Retina (tissue), 1 donor: ENCODE measurements at places on chromosomes 16 and 17.

DNA sequence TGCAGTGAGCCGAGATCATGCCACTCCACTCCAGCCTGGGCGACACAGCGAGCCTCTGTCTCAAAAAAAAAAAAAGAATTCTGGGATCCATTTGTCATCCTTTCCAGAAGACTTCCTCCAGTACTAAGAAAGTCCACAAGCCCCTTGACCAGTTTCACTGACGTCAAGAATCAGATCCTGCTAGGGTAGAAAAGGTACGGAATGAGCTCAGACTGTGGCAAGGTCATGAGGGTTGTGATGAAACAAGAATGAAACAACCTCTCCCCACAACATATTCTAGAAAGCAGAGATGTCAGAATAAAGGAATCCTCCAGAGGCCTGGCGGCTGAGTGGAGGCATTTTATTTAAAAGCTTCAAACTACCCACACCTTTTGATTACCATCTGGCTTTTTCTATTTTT is 29.9 kb downstream of the TRAF4 start:
- no peak for DNase-seq

GRCh38 chr16:50308237-50308965 is 42.0 kb downstream of the ADCY7 start:
- DNase-seq = no peak

DNA sequence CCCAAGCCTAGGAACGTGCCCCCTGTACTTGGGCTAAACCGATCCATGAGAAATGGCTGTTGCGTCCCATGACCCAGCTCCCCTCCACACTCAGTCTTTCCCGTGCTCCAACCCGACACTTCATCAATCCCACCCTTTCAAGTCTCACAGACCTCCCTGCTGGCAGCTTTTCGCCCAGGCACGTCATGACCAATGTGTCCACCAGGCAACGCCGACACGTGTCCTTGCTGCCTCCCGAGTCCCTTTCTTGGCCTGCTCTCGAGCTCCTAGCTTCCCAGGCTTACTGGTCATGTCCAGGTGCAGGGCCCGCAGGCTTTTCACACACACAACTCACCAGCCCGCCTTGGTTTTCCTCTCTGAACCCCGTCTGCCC is 12.2 kb downstream of the MNT start:
- peak; percentile 53 for DNase-seq

DNA sequence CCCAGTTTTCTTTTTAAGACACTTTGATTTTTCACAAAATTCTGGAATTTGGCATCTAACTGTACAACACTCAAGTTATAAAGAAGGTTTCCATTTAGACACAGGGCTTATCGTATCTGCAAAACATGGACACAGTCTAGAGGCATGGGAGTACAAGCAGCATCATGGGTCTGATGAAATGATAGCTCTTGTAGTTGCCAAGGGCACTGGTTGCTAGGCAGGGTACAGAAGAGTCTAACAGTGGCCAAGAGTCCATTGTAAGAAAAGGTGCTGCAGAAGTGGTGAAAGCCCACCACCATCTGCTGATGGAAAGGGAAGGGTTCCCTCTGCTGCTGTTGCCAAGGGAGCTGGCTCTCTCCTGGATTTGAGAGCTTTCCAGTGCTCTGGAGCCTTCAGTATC is 20.8 kb downstream of the MYOCD start:
- DNase-seq = no peak

DNA sequence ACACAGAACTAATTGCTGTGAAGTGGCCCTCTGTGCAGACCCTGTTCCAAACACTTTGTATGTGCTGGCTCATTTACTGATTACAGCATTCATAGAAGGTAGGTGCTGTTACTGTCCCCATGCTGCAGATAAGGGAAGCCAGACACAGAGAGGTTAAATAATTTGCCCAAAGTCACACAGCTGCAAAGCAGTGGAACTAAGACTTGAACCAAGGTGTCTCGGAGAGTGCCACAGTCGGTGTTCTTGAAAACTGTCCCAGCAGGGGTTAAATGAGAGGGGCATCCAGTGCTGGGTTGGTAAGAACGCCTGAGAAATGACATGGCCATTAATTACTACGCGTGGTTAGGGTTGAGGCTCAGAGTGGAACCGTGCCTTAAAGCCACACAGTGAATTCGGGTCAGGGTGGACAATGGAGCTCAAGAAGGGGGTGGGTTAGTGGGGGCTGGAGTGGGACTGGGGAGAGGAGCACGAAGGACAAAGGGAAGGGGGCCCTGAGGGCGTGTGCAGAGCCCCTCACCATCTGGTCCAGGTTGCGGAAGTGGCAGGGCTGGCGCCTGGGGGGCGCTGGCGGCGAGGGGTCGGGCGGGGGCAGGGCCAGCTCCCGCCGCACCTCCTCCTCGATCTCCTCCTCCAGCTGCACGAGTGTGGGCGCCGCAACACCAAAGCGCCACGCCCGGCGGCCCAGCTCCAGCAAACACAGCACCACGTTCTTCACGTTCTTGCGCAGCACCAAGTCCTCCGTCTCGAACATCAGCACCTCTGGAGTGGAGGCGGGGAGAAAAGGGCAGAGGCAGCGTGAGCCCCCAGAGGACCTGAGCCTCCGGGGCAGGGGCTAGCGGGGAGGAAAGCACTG is 3.3 kb downstream of the GAS2L2 start:
- peak; percentile 43 for DNase-seq

DNA sequence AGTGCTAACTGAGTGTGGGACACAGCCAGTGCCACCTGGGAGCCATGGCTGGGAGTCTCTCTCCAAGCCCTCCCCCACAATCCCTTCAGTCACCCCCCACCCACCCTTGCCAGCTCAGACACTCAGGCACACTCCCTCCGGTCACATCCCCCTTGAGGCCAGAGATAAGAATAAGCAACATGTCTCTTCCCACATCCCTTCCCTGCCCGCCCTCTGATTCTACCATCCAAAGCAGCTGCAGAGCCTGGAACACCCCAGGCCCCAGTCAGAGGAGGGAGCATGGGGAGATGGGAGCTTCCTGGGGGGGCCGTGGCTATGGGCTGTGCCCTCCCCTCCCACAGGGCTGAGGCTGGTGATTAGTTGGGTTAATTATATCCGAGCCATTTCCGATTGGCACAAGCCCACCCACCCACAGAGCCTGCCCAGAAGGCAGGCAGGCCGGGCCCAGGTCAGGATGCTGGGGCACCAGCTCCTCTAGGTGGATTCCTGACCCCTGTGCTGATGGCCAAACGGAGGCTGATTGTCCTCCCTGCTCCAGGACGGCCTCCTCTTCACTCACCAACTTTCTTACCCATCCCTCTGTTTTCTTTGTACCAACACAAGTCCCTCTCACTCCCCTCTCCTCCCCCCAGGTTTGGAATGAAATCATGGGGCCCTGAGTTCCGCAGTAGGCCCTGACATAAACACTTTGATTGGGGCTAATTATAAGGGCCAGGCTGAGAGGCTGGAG is 28.6 kb upstream of the MEIOC start:
- no peak for DNase-seq

GRCh38 chr16:8935989-8936388 is 27.7 kb downstream of the USP7 start:
- DNase-seq = no peak
